ENCODE measurements at places on chromosomes 1 and 21. TPM values are rescaled to one million over a fixed set of nuclear protein-coding genes. Genes with fewer than 3 reads are reported as not detected.

- DNase-seq: no peak
Observed at GRCh38 chr21:33668180-33668579, 25.9 kb downstream of the ITSN1 start.

DNA sequence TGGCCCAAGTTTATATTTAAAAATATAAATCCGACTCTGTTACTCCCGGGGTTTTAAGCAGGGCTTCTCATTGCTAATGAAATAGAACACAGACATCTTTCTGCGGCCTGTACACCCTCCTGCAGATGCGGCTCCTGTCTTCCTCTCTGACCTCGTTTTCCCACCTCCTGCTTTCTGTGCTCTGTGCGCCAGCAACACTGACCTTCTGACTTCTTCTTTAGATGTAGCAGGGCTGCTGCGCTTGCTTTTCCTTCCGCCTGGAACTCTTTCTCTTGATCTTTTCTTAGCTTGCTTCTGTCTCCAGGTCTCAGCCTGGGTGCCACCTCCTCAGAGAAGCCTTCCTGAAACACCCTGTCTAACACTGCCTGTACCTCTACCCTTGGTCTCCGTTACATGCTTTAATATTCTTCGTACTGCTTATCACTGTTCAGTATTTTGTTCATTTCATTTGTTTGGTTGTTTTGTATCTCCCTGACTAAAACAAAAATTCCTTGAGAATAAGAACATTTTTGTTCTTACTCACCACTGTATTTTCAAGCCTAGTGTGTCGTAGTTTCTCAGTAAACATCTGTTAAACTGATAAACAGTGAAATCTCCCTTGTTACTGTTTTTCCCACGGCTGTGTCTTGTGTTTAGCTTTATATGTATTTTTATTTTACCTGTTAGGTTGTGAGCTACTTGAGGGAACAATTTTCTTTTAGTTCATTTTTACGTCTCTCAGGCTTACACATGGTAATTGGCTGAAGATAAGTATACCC, 79.0 kb downstream of the ST3GAL3 start:
- no peak for DNase-seq

DNA sequence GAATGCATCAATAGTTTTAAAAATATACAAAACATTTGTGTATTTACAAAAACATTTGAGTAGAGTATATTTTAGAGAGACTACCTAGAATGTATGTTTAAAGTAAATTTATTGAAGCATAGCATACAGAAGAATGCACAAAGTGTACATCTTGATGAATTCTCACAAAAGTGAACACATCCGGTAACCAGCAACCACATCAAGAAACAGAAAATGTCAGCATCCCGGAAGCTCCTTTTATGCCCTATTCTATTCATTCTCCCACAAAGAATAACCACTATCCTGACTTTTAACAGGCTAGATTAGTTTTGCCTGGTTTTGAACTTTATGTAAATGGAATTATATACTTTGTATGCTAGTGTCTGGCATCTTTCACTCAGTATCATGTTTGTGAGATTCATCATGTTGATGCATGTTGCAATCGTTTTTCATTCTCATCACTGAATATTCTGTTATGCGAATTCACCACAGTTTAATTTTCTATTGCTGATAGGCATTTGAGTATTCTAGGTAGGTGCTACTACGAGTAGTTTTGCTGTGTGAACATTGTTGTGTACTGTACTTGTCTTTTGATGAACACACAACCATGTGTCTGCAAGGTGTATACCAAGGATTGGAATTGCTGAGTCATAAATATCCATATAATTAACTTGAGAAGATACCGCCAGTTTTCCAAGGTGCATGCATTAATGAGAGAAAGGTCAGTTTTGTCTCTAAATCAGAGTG, 75.4 kb downstream of the CACHD1 start:
- DNase-seq: no peak

ALX3 gene
- not detected for total RNA-seq

GRCh38 chr21:29384683-29385359, 86.1 kb downstream of the BACH1 start:
- no peak for DNase-seq

DNA sequence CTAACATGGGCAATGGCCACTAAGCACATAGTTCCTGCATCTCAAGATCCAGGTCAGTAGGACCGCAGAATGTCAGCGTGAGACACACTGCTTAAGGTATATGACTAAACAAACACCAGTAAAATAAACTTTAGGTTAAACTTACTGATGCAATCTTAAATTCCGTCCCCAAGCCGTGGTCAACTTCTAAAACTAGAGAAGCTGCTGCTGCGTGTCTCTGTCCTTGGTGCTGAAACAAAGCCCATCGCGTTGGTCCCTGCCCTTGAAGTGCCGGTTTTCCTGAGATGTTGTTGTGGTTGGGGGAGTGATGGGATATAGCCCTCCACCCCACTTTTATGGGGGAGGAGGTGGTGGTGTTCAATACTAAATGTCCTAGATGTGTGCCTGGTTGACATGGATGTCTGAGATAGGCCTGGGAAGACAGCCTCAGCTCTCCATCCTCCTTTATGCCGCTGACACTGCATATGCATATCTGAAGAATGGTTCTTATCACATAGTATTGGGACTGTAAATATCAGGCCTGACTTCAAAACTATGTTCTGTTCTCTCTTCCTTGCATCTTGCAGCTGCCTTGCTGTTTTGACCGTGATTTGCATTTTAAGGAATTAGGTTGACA, 72.0 kb upstream of the KCNA3 start:
- DNase-seq: peak; percentile 70

CSF3R gene
- under 0.01 TPM for total RNA-seq

- DNase-seq: peak; percentile 79
Observed at GRCh38 chr1:98991127-98992012, 13.3 kb downstream of the PLPPR5 start.

GRCh38 chr1:196376630-196377328, 231.5 kb downstream of the KCNT2 start:
- no peak for DNase-seq

FCRL6 gene
- not detected for total RNA-seq

GRCh38 chr1:162407539-162407938, 4.4 kb downstream of the SH2D1B start:
- DNase-seq: no peak

GRCh38 chr1:186618401-186619170, 61.6 kb downstream of the PTGS2 start:
- peak; percentile 42 for DNase-seq

CD53 gene
- not detected for total RNA-seq

MCM3AP gene
- total RNA-seq: 64.6 TPM

- DNase-seq: no peak
Observed at GRCh38 chr1:32885676-32886003, 651 bp upstream of the HPCA start.

DNA sequence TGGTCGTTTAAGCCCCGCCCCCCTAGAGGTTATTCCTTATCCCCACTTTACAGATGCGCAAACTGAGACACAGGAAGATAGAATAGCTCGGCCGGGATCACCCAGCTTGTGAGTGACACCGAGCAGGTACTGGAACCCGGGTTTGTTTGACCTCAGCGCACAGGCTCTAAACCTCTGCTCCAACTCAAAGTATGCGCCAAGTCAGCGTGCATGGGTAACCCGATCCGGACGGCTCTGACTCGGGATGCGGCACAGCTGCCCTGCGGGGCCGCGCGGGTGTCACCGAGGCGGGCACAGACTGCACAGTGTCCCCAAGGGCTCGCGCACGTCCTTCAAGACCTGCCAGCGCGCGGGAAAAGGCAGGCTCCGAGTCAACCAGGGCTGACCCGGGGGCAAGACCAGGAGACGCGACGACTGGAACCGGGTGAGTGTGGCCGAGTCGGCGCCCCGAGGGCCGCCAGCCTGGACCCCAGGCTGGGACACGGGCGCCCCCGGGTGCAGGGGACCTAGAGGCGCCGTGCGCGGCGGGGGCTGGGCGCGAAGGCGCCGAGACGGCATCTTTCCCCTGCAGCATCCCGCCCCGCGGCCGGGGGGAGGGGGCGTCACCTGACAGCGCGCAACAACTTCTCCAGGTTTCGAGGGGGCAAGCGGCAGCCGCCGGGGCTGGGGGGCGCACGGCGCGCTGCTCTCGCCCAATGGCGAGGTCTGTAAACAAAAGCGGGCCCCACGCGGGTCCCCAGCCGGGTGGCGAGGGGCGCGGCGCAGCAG, 101.9 kb upstream of the SOD1 start:
- no peak for DNase-seq

LCE2A gene
- 0.33 TPM for total RNA-seq

- no peak for DNase-seq
Observed at GRCh38 chr1:89724369-89725010, 91.6 kb downstream of the LRRC8C start.

- peak; percentile 69 for DNase-seq
Observed at GRCh38 chr21:44875316-44875700, 1.8 kb upstream of the PTTG1IP start.

- DNase-seq: peak; percentile 20
Observed at GRCh38 chr1:211829343-211830054, 1.1 kb downstream of the LPGAT1 start.

PTPRC gene
- under 0.01 TPM for total RNA-seq

CELSR2 gene
- 3.5 TPM for total RNA-seq

MRPL24 gene
- total RNA-seq: 58.8 TPM

KRTAP13-2 gene
- total RNA-seq: not detected

DNA sequence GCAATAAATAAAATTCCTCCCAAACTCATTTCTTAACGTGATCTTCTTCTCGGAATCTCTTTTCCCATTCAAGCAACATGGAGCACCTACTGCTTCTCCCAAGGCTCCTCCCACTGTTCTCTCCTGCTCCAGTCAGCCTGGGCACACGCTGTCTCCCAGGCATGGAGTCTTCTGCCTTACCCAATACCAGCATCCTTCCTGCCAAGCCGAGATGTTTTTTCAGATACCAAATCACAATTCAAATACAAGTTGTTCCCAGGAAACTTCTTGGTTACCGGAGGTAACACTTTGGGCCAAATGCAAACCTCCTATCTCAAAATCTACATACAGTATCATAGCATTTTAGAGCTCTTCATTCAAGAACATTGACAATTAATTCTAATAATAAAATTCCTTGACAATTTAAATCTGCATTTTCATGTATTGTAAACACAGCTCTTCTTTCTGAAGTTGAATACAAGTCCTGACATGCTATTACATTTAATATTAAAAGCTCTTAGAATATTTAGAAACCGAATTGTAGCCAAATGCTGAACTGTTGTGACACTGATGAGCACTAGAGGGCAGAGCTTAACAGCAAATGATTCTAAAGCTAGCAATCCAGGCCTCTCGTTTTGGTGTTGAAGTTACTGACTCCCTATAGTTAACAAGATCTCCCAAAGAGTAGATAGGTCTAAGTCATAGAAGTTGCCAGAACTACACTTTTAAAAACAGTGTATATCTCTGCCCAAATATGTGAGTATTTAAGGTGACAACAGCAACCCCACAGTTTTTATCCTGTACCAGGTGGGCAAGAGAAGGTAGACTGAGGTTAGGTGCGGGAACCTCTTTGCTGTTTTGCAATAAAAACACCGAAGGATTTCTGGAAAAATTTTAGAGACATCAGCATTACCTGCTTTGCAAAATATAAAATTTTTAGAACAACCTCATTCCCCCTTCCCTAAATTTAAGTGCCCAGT, 52.3 kb downstream of the BCAR3 start:
- DNase-seq: peak; percentile 66

- DNase-seq: peak; percentile 19
Observed at GRCh38 chr1:233151861-233152260, 143.7 kb downstream of the PCNX2 start.

- DNase-seq: no peak
Observed at GRCh38 chr1:83910461-83910860, 88.5 kb downstream of the TTLL7 start.

FCAMR gene
- total RNA-seq: not detected

DNA sequence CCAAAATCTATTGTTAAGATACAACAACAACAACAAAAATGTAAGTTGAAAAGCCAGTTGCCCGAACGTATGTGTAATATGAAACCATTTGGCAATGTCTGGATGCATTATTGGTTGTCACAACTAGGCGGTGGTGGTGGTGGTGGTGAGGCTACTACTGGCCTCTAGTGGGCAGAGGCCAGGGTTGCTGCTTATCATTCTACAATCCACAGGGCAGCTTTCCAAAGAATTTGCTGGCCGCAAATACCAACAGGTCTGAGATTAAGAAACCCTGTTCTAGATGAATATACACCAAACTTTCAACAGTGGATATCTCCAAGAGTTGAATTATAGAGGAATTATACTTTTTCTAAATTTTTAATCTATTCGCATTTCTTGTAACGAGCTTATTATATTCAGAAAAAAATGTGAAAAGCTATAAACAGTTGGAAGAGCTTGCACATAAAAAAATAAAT, 26.8 kb upstream of the ZNF697 start:
- peak; percentile 44 for DNase-seq

DNA sequence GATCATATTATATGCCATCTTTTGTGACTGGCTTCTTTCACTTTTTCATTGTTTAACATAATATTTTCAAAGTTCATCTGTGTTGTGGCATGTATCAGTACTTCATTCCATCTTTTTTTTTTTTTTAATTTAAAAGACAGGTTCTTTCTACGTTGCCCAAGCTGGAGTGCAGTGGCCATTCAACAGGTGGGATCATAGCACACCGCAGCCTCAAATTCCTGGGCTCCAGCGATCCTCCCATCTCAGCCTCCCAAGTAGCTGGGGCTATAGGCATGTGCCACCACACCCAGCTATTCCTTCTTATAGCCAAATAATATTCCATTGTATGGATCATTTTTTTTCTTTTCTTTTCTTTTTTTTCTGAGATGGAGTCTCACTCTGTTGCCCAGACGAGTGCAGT, 34.6 kb upstream of the ZNF281 start:
- no peak for DNase-seq

GRCh38 chr1:113136476-113136875, 63.5 kb downstream of the LRIG2 start:
- DNase-seq: peak; percentile 45

DNA sequence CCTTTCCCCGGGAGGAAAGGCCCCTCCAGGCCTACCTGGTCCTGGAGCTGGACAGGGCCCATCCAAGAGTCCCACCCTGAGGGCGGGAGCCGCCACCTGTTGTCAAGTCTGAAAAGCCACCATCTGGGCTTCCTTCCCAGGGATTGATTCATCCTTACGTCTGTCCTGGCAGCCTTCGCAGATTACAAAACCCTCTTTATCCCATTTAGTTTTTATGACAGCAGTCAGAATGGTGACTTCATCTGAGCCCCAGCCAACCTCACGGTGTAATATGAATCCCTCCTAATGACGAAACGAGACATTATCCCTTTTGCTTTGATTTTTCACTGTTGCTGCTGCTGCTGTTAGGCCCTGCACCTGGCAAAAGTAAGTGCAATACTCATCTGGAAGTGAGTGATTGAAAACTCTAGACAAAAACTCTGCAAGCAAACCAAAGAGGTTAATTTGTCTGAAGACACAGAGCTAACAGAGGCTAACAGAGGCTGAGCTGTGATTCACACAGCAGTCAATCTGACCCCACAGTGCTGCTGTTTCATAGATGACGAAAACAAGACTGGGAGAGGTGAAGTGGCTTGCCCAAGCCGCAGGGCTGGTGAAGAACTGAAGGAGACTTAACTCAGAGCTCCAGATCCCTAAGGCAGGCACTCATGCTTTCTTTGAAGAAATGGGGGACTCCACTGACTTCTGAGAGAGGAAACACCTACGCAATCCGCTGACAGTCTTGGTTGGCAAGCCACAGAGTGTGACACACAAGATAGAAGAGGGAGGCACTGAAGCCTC, 30.0 kb upstream of the S100A7 start:
- DNase-seq: peak; percentile 96
